Peyer's patch (tissue), 4 donors: ENCODE measurements at places on chromosomes 13 and 19.

DNA sequence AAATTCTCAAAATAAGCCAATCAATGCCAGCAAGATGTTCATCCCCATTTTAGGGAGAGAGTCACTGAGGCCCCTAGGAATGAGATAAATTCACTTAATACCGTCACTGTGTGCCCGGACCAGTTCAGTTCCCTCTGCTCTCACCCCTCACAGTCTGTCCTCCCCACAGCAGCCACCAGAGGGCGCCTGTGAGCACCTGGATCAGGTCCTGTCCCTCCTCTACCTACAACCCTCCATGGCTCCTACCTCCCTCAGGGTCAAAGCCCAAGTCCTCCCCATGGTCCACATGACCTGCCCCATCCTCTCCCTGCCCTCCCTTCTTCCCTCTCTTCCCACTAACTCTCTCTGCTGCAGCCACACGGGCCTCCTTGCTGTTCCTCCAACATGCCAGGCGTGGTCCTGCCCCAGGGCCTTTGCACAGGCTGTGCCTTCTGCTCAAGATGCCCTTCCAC is 42.0 kb upstream of the NFIC start:
- DNase-seq, result peak; percentile 79

GRCh38 chr19:15313649-15314279 is 18.6 kb downstream of the BRD4 start:
- DNase-seq, result no peak

GRCh38 chr13:98144801-98145350 is 2.0 kb downstream of the FARP1 start:
- DNase-seq, result no peak

DNA sequence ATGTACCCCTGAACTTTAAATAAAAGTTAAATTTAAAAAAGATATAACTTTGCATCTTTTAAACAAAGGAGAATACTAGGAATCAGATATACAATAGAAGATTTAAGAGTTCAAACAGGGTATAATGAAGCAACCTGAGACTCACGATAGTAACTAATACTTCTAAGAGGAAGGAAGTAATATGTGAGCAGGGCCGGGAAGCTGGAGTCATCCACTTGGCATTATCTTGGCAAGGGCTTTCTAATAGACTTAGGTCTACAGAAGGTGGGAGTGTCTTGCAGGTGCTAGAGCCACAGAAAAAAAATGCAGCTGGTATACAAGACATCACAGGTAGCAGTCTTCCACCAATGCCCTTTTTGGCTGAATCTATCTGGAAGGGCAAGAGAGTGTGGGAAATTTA is 231.9 kb downstream of the KCTD12 start:
- no peak for DNase-seq
